Renal cortical epithelial cell (primary cell): ENCODE measurements at places on chromosomes 3 and 15.

DNA sequence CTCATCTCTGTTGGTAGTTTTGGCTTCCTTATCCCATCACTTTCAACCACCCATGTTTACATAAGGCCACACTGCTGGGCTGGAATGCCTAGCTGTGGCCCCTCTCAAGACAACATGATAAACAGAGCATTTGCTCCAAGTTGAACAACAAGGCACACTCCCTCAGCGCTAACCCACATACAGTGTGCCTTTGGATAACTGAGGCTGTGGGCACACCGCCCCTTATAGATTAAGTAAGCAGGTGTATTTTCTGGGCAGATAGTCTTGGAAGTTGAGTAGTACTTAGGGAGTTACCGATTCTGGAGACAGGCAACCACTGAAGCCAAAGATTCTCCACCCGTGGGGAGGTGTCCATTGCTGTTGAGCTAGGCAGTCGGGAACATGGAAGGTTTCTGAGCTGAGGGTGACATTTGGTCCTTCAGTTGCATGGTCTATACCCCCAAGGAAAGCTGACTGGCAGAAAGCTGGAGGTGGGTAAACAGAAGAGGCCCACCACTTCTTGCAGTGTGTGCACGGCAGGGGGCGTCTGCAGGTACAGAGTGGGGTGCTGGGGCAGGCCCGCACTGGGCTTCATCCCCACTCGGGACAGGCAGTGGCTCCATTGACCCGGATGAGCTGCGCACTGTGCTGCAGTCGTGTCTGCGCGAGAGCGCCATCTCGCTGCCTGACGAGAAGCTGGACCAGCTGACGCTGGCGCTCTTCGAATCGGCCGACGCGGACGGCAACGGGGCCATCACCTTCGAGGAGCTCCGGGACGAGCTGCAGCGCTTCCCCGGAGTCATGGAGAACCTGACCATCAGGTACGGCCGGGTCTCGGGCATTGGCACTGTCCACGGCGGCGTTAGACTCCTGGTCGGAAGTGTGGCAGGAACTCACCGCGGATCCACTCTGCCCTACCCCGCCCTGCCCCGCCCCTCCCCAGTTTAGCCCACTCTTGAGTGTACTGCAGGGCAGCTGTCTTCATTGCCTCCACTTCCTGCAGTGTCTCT is 16.8 kb downstream of the NOX5 start:
- DNase-seq = peak; percentile 41

DNA sequence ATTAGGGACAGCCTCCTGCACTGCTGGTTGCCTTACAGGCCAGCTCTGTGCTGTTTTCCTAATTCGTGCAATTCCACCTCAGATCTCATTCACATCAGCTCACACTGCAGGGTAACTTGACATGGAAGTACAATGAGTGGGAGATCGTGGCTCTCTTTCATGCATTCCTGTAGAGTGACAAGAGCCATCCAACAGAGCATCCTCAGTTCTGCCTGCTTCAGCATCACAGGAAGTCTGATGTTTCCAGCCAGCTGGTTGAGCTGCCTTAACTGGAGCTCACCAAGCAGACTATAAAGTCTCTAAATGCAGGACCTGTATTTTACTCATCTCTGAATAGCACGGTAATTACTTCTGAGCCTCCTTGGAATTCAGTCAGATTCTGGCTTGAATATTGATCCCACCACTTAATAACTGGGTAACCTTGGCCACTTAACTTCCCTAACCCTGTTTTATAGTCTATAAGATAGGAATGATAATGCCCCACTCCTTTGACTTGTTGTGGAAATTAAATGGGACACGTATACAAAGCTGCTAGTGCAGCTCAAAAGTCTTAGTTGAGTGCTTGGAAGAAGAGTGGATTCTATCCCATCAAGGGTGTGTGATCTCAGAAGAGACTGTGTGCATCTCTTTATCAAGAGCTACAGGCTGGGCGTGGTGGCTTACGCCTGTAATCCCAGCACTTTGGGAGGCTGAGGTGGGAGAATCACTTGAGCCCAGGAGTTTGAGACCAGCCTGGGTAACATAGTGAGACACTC is 1.4 kb upstream of the DIS3L start:
- DNase-seq = no peak

GRCh38 chr3:129184396-129184657 is 631 bp upstream of the CNBP start:
- no peak for DNase-seq

DNA sequence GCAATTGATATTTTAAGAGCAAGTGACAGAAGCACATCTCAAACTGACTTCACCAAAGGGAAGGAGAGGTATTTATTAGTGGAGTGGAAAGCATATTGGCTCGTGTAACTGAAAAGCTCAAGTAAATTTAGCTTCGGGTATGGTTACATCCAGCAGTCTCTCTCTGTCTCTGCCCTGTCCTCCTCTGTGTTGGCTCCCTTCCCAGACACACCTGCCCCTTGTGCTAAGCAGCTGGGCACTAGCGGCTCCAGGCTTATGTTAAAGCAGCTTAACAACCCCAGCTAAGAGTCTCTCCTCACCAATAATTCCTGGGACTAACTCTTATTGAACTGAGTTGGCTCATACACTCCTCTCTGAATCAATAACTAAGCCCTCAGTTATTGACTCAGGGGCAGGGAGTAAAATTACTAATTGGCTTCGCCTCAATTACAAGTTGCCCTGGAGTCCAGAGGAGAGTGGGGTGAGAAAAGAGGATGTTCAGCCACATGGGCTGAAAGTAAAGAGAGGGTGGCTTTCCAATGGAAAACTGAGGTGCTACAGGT is 12.8 kb upstream of the SH3BP5 start:
- DNase-seq = no peak

DNA sequence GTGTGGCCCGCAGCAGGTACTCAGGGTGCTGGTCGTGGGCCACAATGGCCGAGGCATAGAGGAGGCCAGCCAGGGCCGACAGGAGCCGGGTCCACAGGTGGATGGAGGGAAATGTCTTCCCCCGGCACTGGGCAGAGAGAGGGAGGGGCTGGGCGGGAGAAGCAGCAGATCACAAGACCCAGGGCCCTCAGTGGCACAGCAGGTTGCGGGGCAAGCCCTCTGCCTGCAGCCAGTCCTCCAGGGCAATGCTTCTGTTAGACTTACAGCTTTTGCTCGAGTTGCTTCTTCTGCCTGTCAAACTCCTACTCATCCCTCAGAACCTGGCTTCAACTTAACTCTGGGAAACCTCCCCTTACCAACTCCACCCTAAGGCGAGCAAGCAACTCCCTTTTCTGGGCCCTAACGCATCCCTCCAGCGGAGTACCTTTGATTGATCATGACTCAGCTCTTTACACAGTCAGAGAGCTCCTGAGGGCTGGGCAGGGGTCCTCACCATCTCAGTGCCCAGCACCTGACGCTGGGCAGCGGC is 16.0 kb downstream of the TMEM44 start:
- DNase-seq = no peak

- DNase-seq = no peak
Measured at GRCh38 chr3:59762941-59763340, 713.1 kb upstream of the CFAP20DC start.

GRCh38 chr3:14845826-14846225 is 27.1 kb downstream of the FGD5 start:
- no peak for DNase-seq

- no peak for DNase-seq
Measured at GRCh38 chr15:73555080-73555479, 78.1 kb downstream of the NPTN start.

DNA sequence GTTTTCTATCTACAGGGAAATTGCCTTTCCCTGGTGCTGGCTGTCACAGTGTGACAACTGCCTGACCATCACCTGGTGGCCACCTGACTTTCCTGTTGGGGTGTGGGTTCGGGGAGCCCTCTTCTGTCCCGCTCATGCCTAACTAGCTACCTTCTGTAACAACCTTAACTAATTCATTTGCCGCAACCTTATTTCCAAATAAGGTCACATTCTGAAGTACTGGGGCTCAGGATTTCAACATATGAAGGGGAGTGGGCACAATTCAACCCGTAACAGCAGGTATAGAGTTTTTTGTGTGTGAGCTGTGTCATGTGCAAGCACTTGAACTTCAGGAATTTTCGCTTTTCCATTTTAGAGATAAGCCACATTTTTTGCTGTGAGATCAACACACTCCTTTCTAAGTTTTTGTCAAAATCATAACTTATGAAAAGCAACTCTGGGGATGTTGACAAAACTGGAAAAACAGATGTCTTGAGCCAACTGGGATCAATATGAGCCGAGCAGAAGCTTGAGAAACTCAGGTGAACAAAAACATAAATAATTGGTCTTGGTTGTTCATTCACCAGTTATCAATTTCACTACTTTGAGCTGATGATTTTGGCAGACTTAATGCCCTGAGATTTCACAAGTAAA is 242.0 kb upstream of the RGMA start:
- no peak for DNase-seq
